ENCODE measurements at places on chromosomes 16 and 17.

GRCh38 chr16:23836078-23836403 lies 258 bp downstream of the PRKCB start:
- no peak for DNase-seq

DNA sequence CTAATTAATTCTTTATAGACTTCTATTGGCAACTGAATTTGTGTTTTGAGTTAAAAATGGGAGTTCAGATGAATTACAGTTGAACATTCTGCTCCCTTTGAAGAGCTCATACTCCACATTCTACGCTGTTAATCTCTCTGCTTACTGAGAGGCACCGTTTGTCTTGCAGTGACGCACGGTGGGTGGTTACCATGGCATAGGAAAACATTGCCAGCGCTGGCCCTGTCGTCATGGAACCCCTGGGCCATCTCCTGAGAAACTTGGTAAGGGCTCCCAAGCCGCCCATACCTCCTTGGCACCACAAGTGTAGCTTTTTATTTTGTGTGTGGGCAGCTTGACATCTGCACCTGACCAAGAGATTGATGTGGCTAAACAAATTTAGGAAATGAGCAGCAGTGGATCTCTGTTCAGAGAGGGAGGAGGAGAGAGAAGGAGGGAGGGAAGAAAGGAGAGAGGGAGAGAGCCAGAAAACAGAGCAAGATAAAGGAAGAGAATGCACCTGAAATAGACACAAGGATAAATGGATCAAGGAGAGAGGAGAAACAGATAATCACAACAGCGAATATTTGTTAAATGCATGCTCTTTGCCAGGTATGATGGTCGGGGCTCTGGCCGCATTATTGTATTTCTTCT lies 398.5 kb downstream of the HAPSTR1 start:
- DNase-seq, result no peak

DNA sequence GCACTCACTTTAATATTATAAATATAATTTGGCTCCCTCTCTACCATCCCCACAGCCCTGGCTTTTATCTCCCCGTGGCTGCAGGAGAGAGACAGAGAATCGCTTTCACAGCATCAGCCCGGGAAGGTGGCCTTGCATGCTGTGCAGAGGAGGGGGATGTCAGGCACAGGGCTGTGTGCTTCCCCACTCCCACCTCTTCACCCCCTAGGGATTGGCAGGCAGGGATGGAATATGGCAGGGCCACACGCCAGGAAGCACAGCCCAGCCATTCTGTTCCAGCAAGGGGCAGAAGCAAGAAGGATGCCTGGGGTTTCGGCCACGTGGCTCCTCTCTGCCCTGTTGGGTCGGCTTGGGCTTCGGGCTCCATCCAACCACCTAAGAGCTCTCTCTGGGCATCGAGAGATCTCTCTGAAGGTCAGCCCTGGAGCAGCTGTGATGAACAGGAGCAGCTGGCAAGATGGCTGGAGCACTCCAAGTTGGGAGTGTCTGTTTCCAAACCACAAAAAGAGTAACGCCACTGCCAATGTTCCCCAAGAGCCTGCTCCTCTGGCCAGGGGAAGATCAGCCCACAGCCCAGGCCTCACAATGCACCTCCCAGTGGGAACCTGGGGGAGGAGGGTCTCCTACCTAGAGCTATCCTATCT lies 223.2 kb downstream of the C16orf78 start:
- no peak for DNase-seq

DNA sequence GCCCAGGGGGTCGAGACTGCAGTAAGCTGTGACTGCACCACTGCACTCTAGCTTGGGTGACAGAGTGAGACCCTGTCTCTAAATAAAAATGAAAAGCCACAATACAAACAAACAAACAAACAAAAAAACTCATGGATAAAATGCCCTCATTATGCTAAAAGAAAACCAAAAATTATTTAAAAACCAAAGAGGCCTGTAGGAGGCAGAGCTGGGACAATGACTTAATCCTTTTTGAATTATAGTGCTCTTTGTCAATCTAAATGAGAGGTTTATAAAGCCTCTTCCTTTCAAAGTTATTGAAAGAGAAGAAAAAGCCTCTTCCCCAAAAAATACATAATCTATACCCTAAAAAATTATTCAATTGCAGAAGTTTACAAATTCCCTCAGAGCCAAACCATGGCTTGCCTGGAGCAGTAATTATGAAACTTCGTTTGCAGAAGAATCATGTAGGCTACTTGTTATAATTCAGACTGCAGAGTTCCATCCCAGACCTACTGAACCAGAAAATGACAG lies 18.5 kb downstream of the CRLF3 start:
- no peak for DNase-seq

- DNase-seq, result no peak
Measured at GRCh38 chr17:77269696-77270681, 129.2 kb downstream of the SEC14L1 start.

DNA sequence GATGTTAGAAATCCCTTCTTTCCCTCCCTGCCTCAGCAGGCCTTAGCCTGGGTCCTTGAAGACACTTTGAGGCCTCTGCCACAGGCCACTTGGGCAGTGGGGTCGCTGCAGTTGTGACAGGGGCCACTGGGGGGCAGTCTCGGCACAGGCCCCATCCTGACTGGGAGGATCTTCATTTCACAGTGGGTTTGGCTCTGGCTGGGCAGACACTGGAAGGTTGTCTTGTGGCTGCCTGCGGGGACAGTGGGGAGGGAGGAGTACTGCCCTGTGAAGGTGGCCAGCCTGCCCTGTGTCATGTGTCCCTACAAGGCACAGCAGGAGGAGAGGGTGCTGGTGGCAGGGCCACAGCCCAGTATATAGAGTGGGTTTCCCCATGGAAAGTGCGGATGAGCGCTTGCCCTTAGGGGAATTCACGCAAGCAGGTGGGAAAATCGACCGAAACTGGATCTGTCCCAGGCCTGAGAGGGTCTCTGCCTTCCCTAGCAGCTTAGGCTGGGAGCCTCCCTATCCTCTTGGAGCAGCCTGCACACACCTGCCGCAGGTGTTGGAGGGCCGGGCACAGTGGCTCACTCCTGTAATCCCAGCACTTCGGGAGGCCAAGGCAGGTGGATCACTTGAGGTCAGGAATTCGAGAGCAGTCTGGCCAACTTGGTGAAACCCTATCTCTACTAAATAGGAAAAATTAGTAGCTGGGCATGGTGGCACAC lies 28.8 kb downstream of the GINS2 start:
- DNase-seq, result peak; percentile 49
